Right lung (tissue), 10 donors: ENCODE measurements at places on chromosomes 5 and 9. TPM values are rescaled to one million over a fixed set of nuclear protein-coding genes. Genes with fewer than 3 reads are reported as not detected.

DNA sequence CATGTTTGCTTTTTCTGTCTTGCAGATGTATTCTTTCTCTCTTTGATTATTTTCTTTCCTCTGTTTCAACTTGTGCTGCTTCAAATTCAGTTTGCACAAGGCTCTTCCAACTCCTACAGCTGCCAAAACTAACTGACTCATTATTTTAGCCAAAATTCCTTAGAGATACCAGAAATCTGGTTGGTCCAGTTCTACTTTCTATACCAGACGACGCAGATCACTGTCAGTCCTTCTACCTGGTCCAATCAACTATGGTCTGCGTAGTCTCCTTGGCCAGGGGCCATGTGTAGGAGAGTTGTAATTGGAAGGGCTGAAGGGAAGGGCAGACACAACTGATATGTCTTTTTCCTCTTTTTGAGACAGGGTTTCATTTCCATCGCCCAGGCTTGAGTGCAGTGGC is 51.9 kb upstream of the JAK2 start:
- DNase-seq, result no peak

PHF2 gene
- 43.7 TPM for polyA plus RNA-seq

ADAMTS2 gene
- 44.9 TPM for polyA plus RNA-seq

DNA sequence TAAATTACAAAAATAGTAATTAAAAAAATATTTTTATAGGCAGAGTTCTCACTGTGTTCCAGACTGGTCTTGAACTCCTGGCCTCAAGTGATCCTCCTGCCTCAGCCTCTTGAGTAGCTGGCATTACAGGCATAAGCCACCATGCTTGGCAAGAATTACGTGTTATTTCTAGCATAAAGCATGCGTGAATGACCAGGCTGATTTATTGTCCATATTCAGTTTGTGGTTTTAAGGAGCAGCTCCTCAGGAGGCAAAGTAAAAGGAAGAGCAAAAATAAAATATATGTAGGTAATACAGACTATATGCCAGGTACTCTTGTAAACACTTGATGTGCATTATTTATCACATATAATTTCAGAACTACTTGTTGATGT is 7.1 kb upstream of the CD180 start:
- DNase-seq, result no peak

DNA sequence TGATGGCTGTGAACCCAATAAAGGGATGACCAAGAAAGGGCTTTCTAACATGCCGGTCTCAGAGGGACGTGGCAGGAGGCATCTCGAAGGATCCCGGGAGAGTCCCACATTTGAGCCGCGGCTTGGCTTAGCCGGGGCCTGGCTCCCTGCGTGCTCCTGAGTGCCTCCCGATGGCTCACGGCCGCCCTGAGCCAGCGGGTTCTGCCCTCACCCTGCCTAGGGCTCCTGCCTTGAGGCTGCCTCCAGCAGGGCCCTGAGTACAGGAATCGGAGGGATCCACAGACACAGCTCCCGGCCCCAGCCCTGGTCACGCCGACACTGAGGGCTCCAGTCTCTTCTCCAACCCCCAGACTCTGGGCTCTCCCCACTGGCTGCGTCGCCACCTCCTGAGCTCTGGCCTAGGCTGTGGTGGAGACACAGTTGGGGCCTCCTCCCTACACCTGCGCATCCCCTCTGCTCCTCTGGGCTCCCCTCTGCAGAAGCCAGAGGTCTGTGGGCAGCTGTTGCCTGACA is 44.1 kb upstream of the RXRA start:
- DNase-seq, result no peak

GRCh38 chr5:147403651-147404640 is 105.9 kb downstream of the DPYSL3 start:
- no peak for DNase-seq

DNA sequence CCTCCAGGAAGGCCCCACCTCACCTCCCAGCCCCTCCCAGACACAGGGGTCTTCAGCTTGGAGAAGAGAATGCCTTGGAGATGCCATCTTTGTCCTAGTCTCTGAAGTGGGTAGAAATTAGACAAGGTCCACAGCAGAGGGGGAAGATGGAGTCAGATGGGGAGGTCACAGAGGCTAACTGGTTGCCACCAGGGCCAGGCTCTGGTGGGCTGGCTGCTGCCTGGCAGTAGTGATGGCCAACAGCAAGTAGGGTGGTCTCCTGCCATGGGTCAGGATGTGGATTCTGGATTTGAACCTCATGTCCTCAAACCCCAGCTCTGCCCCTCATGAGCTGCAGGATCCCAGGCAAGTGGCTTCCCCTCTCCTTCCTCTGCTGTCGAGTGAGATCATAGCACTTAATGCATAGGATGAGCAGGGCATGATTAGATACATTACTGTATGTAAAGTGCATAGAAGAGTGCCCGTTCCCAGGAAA is 38.7 kb upstream of the NEK6 start:
- DNase-seq, result no peak

- no peak for DNase-seq
Observed at GRCh38 chr5:10502578-10502977, 60.9 kb downstream of the ROPN1L start.

CYSRT1 gene
- polyA plus RNA-seq, result 2.3 TPM

DNA sequence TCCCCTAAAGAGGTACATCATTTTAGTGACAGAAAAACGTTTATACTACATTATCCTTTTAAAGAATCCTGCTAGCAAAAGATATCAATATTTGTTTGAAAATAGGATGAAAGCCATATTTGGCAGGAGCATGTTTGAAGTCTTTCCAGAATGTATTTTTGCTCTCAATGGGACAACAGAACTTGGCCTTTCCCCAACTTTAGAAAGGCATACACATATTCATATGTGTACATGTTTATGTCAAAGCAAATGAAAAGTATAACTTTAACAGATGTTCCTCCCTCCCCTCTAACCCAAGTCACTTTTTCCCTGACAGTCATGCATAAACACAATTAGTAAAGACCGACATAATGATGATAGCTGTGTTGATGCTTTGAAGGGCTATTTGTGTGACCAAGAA is 427.8 kb upstream of the CDH6 start:
- peak; percentile 56 for DNase-seq

NSA2 gene
- 273 TPM for polyA plus RNA-seq

- no peak for DNase-seq
Observed at GRCh38 chr5:89728134-89728533, 681.4 kb downstream of the CETN3 start.

GRCh38 chr5:135194573-135195269 is 160.7 kb upstream of the PITX1 start:
- DNase-seq, result no peak

RETREG1 gene
- polyA plus RNA-seq, result 2.7 TPM

SKIC3 gene
- 95.0 TPM for polyA plus RNA-seq

GRCh38 chr9:96691326-96691725 is 36.2 kb upstream of the PRXL2C start:
- no peak for DNase-seq

JAKMIP2 gene
- 11.6 TPM for polyA plus RNA-seq

SPATA6L gene
- 7.6 TPM for polyA plus RNA-seq

FAM221B gene
- 0.48 TPM for polyA plus RNA-seq

PCDHGA8 gene
- 0.74 TPM for polyA plus RNA-seq

DNA sequence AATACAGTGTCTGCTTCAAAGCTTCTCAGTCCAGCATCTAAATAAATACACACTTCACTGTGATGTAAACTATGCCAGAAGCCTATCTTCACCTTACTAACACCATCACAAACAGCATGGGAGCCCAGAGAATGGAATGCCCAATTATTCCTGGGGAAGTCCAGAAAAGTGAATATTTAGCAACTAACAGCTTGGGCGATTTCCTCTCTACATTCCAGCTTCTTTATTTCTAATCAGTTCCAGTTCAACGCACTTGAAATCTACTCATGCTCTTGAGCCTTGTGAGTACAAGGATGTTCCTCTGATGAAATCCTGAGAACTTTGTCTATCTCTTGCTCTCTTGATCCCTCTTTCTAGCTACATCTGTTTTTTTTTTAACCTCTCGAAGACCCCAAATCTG is 100.4 kb upstream of the C9orf72 start:
- no peak for DNase-seq

- DNase-seq, result no peak
Observed at GRCh38 chr9:33659921-33660320, 135.4 kb upstream of the PRSS3 start.

PCDHB5 gene
- polyA plus RNA-seq, result 9.1 TPM

GRCh38 chr9:104256696-104257062 is 162.6 kb downstream of the SMC2 start:
- no peak for DNase-seq

DNA sequence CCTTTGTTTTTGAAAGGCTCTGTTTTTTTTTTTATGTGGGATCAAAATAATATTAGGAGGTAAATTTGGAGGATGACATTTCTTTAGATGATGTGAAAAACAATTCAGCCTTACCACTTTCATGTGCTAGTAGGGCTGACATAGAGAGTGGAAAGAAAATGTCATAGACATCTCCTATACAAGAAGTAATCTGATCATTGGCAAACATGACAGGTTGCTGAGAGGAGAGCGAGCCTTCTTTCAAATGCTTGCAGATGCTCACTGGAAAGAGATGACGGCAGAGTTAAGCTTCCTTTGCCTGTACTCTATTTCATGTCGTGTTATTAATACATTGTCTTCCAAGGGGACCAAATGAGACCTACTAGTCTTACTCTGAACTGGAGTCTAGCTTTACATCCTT is 160.1 kb upstream of the DAP start:
- no peak for DNase-seq
